Activated effector memory CD4-positive, alpha-beta T cell treated with Interleukin-2 at 50 U/mL for 16 hours (primary cell): ENCODE measurements at places on chromosomes 7 and 10.

GRCh38 chr7:140586516-140586915 lies 54.1 kb downstream of the DENND2A start:
- no peak for DNase-seq

DNA sequence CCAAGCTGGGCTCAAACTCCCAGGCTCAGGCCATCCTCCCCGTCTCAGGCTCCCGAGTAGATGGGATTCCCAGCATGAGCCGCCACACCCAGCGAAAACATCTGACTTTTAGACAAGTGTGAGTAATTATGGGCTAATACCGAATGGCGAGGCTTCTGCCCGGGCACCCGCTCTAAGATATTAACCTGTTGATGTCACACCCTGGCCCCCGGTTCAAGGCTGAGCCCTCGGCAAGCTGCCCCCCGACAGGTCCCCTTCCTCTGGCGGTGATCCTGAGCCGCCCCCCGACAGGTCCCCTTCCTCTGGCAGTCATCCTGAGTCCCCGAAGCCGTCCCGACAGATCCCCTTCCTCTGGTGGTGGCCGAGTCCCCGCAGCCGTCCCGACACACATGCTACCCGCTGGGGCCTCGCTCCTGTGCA lies 5.2 kb downstream of the PSMG3 start:
- DNase-seq: no peak

- DNase-seq: no peak
Measured at GRCh38 chr10:118447478-118448270, 105.5 kb upstream of the FAM204A start.

GRCh38 chr10:61757525-61758397 lies 95.0 kb downstream of the CABCOCO1 start:
- no peak for DNase-seq

- no peak for DNase-seq
Measured at GRCh38 chr7:127935847-127936376, 95.3 kb downstream of the LRRC4 start.

DNA sequence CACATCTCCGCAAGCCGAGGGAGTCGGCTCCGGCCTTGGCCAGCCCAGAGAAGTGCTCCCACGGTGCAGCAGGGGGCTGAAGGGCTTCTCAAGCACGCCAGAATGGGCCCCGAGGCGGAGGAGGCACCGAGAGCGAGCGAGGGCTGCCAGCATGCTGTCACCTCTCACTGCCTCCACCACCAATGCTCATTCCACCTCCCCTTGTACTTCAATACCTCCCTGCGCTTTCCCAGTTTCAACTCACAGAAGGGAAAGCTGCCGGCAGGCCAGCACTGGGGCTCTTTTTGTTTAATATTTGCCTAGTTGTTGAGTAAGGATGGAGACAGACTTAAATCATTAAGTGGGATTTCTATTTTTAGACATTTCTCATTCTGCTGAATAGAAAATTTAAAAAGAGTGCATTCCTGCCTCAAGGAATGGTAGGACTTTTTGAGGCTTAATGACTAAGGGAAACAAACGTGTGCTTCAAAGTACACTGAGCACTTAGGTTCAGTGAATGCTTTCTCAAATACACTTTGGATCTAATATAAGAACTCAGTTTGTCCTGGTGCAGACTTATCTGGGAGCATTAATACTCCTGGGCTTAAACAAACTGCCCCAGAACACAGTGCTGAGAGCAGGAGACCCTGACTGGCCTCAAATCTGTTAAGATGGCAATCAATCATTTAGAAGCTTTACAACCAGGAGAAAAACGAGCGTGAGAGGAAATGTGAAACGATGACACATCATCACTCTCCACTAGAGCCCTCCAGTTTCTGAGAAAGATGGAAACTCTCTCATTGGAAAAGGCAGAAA lies 131.2 kb downstream of the RALA start:
- DNase-seq: no peak

- DNase-seq: no peak
Measured at GRCh38 chr7:93228302-93228701, 2.0 kb upstream of the HEPACAM2 start.

DNA sequence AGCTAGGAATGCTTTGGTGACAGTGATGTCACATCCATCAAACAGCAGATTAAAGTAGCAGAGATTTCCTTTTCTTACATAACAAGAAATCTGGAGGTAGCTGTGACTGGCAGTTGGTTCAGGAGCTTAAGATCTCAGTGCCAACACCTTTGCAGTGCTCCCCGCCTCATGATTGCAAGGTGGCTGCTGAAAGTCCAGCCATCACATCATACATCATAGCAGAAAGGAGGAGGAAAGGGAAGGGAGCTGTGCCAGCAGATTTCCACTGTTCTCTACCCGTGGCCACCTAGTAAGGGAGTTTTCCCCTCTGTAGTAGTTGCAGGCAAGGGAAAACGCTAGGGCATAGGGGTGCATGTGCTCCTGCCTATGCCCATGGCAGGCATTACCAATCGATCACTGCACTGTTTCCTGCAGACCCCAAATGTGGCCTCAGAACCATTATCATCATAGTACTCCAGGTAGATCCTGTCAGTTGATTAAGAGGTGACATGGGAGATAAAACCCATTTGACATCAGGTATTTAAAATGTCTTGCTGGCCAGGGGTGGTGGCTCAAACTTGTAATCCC lies 57.9 kb upstream of the GTF2IRD1 start:
- DNase-seq: no peak

GRCh38 chr10:11823122-11823988 lies at the start of gene PROSER2:
Gene PROSER2 (plus strand): TSS chr10:11823356. CDS start chr10:11852078, 28,722 bp downstream.
- peak; percentile 20 for DNase-seq

DNA sequence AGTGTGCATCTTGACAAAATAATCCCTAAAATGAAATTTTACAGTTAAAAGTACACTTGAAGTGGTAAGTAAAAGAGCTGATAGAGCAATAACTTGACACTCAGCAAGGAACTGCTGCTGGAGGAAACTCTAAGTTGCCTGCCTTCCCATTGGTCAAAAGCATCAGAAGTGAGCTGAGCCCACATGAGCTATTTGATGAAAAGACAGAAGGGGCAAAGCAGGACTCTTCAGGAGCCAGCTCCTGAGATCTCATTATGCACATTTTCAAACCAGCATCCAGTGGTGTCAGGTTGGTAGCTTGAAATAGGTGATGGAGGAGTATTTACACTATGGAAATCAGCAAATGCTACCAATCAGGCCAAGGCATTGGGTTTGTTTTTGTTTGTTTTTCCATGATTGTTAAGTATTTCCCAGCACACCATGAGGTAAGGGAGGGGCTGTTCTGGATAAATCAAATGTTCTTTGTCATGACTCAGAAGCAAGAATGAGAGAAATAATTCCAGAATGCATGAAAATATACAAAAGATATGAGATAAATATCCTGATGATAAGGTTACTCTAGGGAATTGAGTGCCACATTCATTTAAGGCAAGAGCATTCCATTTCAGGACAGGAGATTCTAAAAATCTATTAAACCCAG lies 316.6 kb downstream of the SNX13 start:
- DNase-seq: no peak

- DNase-seq: no peak
Measured at GRCh38 chr7:154783281-154783909, 219.5 kb downstream of the PAXIP1 start.

DNA sequence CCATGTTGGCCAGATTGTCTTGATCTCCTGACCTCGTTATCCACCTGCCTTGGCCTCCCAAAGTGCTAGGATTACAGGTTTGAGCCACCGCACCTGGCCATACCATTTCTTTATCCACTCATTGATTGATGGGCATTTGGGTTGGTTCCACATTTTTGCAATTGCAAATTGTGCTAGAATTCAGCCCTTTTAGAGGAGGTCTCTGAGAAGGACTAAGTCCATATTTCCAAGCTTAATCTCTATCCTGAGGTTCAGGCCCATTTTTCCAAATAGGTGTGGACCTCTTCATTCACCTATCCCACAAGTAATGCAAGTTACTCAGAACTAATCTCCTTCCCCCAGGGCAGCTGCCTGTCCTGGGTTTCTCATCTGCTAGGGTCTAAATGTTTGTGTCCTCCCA lies 9.7 kb upstream of the OPTN start:
- no peak for DNase-seq

DNA sequence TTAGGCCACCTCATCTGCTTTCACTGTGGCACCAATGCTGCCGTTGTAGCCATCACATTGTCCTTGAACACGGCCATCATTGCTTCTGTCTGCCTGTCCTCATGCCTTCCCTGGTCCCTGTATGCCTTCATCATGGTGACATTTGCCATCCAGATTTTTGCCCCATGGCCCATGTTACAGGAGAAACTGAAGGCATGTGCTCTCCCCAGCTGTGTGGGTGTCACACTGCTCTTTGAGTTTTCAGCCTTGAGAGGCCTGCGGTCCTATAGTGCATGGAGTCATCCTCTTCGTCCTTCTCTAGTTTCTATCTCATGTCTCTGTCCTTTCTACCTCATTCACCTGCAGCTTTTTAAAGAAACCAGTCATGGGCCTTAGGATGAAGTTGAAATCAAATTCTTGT lies 6.2 kb upstream of the SLC26A3 start:
- no peak for DNase-seq

DNA sequence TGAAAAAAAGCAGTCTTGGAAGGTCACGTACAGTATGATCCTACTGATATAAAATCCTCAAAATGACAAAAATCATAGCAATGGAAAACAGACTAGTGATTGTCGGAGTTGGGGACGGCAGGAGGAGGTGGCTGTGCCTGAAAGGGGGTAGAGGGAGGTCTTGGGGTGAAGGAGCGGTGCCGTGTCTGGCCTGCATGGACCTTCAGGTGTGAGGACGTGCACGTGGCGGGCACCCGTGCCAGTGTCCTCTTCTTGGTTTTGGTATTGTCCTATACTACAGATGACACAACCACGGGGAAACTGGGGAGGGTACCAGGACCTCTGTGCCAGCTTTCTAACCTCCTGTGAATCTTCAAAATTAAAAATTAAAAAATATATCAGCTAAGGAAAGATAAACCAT lies 73.0 kb downstream of the COBL start:
- no peak for DNase-seq

DNA sequence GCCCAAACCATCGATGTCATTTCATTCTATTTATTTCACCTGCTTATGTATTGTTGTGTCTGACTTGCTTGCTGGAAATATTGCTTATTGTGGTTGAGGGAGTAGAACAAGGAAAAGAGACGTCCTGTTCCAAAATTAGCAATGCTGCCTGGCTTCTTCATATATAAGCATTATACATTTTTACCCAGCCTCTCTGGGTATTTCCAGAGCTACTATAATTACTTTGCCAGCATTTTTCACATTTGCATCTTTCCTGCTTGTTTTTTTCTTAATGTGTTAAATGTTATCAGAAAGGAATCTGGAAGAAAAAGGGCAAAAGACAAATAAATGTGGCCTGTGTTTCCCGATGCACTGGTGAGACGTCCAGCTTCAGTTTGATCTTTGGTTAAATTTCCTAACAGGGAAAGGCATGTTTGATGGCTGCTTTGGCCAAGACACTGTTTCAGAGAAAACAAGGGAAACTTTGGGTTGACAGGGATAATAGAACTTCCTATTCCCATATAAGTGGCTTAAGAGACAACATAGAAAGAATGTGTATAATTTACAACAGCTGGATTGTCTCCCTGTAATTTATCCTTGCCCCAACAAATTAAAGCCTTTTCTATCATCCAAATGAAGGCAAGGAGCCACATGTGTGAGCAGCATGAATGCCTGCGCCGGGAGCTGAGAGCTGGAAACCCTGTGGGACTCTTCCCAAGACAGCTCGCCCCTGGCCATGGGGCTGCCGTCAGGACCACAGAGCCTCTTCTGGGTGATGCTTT lies 671.1 kb upstream of the CELF2 start:
- DNase-seq: no peak

DNA sequence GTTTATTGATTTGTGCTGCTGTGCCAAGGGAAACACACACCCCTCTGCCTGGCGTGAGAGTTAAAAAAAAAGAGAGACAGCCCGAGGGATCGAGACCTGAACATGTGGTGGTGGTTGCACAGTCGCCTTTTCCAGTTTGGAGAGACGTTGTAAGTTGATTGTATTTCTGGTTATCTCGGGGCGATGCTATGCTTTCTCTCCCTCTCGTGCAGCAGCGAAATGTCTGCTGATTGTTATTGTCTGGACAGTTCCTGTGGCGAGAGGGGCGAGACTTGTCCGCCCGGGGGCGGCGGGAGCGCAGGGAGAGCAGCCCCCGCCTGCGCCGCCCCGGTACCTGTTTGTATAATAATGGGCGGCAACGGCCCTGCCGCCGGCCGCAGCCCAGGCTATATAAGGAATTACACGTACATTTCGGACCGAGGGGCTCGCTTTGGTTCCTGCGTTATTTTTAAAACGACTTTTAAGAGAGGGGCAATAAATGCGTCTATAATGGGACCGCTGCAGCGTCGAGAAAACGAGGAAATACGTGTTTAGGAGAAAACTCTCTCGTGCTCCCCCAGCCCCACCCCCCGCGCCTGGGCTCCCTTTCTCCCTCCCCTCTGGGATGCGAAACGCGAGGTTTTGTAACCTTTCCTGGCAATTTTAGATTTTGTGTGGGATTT lies 1.7 kb downstream of the ZEB1 start:
- peak; percentile 0 for DNase-seq

- no peak for DNase-seq
Measured at GRCh38 chr7:107931740-107932515, 40.9 kb downstream of the DLD start.

- DNase-seq: no peak
Measured at GRCh38 chr10:101489355-101489754, 98.7 kb downstream of the POLL start.

DNA sequence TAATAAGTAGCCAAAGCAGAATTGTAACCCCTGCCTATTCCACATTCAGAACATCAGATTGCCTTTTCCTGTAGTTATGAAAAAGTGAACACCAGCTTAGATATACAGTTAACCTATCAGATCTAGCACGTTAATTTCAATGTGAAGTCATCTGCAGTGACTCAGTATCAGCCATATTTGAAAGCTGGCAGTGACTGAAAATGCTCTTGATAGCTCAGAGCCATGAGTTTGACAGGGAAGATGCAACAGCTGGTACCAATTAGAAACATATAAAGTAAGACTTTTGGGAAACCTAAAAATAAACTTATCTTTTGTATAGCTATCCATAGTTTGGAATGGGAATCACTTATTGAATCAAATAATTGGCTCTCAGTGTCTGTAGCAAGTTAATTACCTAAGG lies 284.1 kb upstream of the NPSR1 start:
- no peak for DNase-seq

- peak; percentile 43 for DNase-seq
Measured at GRCh38 chr7:148262721-148263229, 327.8 kb upstream of the C7orf33 start.

GRCh38 chr10:76270464-76270863 lies 839.0 kb downstream of the LRMDA start:
- no peak for DNase-seq

GRCh38 chr7:72317341-72317740 lies 94.8 kb downstream of the CALN1 start:
- DNase-seq: no peak

DNA sequence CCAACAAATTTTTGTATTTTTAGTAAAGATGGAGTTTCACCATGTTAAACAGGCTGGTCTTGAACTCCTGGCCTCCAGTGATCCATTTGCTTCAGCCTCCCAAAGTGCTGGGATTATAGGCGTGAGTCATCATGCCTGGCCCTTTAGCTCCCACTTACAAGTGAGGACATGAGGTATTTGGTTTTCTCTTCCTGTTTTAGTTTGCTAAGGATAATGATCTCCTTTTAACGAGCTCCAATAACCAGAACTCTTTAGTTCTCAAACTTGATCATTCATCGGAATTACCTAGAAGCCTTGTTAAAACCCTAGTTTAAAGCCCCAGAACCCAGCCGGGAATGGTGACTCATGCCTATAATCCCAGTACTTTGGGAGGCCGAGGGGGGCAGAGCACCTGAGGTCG lies 481.4 kb downstream of the TYW1 start:
- no peak for DNase-seq
